ENCODE measurements at places on chromosomes 2 and 18.

DNA sequence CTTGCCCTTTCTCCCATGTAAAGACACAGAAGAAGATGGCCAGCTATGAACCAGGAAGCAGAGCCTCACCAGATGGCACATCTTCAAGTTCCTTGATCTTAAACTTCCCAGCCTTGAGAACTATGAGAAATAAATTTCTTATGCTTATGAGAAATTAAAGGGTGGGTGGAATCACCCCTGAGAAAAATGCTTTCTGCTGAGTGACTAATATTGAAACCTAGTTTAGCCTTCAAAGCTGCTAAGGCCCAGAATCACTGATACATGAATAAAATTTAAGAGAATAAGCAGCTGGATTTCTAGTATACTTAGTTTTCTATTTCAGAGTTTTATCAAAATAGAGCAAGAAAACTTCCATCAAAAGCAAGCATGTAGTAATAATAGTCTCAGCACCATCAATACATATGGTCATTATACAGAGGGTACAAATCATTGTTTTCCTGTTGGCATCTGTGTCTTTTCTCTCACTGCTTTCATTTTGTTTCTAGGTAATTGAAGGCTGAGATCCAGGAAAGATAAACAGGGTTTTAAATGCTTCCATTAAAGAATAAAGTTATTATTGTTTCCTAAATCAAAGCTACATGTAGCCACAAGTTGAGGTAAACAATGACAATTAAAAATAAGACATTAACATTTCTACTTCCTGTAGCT is 53.3 kb upstream of the COL5A2 start:
- peak; percentile 15 for DNase-seq

DNA sequence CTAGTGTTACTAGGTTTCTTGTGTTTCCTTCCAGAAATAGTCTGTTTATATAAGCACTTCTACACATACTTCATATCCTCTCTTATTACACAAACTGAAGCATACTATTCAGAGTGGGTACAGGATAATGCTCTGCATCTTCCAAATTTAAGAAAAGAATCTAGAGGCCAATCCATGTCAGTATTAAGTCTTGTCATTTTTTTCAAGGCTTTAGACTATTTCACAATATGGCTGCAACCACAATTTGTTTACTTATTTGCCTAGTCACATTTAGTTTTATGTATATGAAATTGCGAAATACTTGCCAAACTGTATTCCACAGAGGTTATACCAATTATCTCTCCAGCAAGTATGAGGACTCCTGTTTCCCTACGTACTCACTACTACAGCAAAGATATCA is 27.9 kb downstream of the IWS1 start:
- peak; percentile 71 for DNase-seq

GRCh38 chr2:154194909-154195643 is 323.4 kb downstream of the GALNT13 start:
- DNase-seq: no peak

GRCh38 chr2:75609937-75610508 is 36.6 kb upstream of the MRPL19 start:
- no peak for DNase-seq

- no peak for DNase-seq
Observed at GRCh38 chr18:50441016-50441415, 66.2 kb downstream of the SKA1 start.

GRCh38 chr2:54680397-54681041 is 42.9 kb upstream of the EML6 start:
- DNase-seq: peak; percentile 62

DNA sequence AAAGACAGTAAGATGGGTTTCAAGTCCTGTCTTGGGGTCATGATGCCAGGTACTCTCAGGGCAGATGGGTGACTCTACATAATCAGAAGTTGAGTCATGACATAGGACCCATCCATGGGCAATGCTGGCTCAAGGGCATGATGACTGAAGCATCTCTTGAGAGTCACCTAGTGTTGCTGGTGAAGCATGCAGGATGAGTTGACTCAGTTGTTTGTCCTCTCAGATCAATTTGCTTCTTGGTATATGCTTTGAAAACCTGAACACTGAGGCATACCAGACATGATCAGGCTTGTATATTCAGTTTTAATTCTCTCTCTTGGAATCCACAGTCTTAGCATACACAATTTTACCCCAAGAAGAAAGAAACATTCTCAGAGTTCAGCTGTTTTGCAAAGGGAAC is 658.9 kb upstream of the NXPH2 start:
- DNase-seq: peak; percentile 13
